Stimulated activated CD8-positive, alpha-beta memory T cell treated with anti-CD3 and anti-CD28 coated beads, Interleukin-7, amount 100 ng/mL, for 24 hours (primary cell): ENCODE measurements at places on chromosomes 11 and 22.

GRCh38 chr11:58573451-58574104 lies 2.1 kb downstream of the LPXN start:
- DNase-seq: peak; percentile 46

- DNase-seq: no peak
Observed at GRCh38 chr11:86537541-86538222, 134.7 kb downstream of the ME3 start.

DNA sequence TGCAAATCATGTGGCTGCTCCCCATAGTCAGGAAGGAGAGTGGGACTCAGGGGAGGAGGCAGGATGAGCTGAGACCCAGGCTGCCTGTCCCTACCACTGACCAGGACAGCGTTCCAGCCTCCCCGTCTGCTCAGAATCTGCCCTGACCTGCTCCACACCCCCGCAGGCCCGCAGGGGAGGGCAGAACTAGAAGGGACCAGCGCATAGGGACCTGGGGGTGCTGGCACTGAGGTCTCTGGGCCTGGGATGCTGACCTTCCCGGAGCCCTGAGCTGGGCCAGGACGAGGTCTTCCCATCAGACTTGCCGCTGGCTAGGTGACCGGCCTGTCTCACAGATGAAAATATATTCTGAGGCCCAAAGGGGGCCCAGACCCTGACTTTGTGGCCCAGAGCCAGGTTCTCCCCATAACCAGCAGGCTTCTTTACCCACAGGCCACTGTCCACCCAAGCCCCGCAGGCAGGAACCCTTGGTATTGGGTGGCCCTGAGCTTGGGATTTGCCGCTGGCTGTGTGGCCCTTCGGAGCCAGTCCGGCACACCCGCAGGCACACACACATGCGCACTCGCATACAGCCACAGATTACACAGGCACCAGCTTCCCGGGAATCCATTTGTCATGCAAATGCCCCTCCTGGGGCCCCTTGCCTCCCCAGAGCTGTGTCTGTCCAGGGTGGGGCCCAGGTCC lies 13.8 kb upstream of the PIM3 start:
- DNase-seq: no peak

- no peak for DNase-seq
Observed at GRCh38 chr22:30411780-30412179, 13.8 kb upstream of the MTFP1 start.

DNA sequence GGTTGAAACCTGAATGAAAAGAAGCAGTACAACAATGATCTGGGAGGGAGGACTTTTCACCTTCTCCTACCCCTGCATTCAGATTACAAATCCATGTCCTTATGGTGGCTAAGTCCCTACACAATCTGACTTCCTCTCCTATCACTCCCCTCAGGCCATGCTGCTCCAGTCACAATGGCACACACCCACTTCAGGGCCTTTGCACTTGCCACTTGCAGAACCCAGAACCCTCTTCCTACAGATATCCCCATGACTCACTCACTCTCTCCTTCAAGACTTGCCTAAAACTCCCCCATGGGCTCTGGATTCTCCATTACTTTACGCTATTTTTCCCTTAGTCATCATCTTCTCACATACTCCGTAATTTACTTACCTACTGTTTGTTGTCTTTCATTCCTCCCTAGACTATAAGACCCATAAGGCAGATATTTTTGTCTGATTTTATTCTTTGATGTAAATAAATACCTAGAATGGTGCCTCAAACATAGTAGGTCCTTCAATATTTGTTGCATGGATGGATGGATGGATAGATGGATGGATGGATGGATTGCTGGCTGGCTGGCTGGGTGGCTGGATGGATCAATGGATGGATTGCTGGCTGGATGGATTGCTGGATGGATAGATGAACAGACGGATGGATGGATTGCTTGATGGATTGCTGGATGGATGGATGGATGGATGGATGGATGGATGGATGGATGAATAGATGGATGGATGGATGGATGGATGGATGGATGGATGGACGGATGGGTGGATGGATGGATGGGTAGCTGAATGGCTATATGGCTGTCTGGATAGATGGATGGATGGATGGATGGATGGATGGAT lies 94.7 kb upstream of the NAV2 start:
- no peak for DNase-seq

- no peak for DNase-seq
Observed at GRCh38 chr22:33354928-33355327, 296.7 kb upstream of the SYN3 start.

DNA sequence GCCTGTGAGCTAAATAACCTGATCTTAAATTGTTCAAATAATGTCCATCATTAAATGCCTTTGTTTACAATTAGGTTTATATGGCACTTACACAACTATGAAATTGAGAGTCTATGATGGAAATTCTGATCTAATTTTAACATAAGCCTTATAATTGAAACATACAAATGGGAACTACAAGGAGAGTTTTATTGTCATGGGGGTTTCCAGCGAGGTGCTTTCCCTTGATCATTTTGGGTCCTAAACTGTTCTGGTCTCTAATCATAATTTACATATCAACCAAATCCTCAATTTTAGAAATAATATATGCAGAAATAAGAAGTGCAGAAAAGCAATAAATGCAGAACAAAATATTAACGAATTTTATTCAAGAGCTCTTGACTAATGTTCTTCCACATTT lies 44.9 kb downstream of the RRAS2 start:
- no peak for DNase-seq

DNA sequence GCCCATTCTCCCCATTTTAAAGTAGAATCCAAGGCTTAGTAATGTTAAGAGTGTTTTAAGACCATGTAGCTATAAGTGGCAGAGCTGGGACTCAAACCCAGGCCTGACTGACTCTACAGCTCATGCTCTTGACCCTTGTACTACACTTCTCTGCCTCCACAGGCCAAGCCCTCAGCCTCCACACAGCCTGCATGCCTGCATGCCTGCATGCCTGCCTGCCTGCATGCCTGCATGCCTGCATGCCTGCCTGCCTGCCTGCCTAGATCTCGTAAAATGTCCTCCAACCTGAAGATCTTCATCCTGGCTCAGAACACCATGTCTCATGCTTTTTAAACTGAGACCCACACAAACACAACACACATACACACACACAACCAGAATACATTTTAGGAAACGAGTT lies 18.6 kb downstream of the TBC1D10A start:
- no peak for DNase-seq
